A549 treated with RU486 at 1 μM for 4 hours (cell line): ENCODE measurements at places on chromosomes 3 and 15. TPM values are rescaled to one million over a fixed set of nuclear protein-coding genes. Genes with fewer than 3 reads are reported as not detected.

Gene RMDN3
- 20.9 to 25.4 TPM (median 22.6 TPM) in 5 replicates for total RNA-seq

Gene SLC7A14
- not detected in 5 replicates for total RNA-seq

Gene NLGN1
- not detected in 5 replicates for total RNA-seq

Gene EPHA3
- not detected in 5 replicates for total RNA-seq

Gene KLHDC8B
- total RNA-seq, result 3.1 to 7.0 TPM (median 4.6 TPM) in 5 replicates

Gene TF
- total RNA-seq, result 0.46 to 5.4 TPM (median 1.3 TPM) in 5 replicates

Gene NUTM1
- not detected in 5 replicates for total RNA-seq

Gene UCN2
- 7.3 to 10.3 TPM (median 8.6 TPM) in 5 replicates for total RNA-seq

Gene NCK1
- total RNA-seq, result 24.5 to 30.0 TPM (median 25.9 TPM) in 5 replicates

Gene TMEM62
- 7.7 to 10.2 TPM (median 8.5 TPM) in 5 replicates for total RNA-seq

Gene BNC1
- 0.47 to 0.62 TPM (median 0.53 TPM) in 5 replicates for total RNA-seq

Gene LRRIQ4
- total RNA-seq, result not detected in 5 replicates

Gene CCR4
- 0.03 to 0.11 TPM (median 0.06 TPM) in 3 of 5 replicates, not detected in the others for total RNA-seq

Gene SLC22A13
- total RNA-seq, result 0.06 TPM in 1 of 5 replicates, not detected in the others

Gene IGDCC3
- total RNA-seq, result 0.10 to 0.20 TPM (median 0.14 TPM) in 5 replicates

Gene CHRM5
- not detected in 5 replicates for total RNA-seq

Gene GRAMD2A
- not detected in 5 replicates for total RNA-seq

Gene EIF1B
- 46.7 to 67.9 TPM (median 57.7 TPM) in 5 replicates for total RNA-seq

Gene ZNF774
- 0.78 to 1.5 TPM (median 1.3 TPM) in 5 replicates for total RNA-seq

Gene WDR53
- total RNA-seq, result 8.5 to 10.4 TPM (median 8.8 TPM) in 5 replicates

Gene NDN
- 0.09 to 0.11 TPM in 2 of 5 replicates, not detected in the others for total RNA-seq

Gene SSUH2
- total RNA-seq, result 0.63 to 1.1 TPM (median 0.81 TPM) in 5 replicates

Gene CSPG4
- 0.07 to 0.14 TPM (median 0.09 TPM) in 5 replicates for total RNA-seq

Gene CIDEC
- 5.4 to 9.2 TPM (median 6.6 TPM) in 5 replicates for total RNA-seq

Gene SRP14
- 247 to 312 TPM (median 256 TPM) in 5 replicates for total RNA-seq

Gene GP9
- total RNA-seq, result not detected in 5 replicates

Gene PROS1
- 6.8 to 10.9 TPM (median 9.7 TPM) in 5 replicates for total RNA-seq

Gene FGF7
- total RNA-seq, result not detected in 5 replicates

Gene PATL2
- 0.07 to 0.14 TPM in 2 of 5 replicates, not detected in the others for total RNA-seq

Gene VWA5B2
- total RNA-seq, result 0.24 to 0.54 TPM (median 0.44 TPM) in 5 replicates
